ENCODE measurements at places on chromosomes 5 and 9. TPM values are rescaled to one million over a fixed set of nuclear protein-coding genes. Genes with fewer than 3 reads are reported as not detected.

DNA sequence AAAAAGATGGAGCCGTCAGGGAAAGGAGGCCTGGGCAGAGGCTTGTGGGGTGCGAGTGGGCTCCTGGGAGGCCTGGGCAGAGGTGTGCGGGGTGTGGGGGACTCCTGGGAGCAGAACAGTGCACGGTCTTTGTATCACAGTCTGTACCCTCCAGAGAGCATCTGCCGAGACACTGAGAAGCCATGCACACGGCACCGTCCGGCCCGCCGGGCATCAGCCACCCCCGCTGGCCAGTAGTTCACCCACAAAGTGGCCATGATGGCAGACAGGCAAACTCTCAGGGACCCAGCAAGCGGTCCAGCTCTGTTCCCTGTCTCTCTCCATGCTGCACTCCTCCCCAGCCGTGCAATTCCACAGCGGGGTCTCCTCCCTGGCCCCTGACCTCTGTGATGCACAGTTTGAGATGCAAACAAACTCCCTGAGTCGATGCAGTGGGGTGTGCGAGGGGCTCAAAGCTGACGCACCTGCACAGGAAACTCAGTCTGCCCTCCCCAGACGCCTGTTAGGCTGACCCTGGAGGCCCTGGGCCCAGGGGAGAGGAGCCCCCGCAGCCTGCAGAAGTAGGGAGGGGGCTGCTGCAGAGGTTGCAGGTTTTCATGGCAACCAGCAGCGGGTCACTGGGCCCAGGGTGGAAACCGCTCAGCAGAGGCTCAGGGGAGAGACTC, 9.1 kb upstream of the GPSM1 start:
- no peak for DNase-seq

- no peak for DNase-seq
Measured at GRCh38 chr9:123695386-123695785, 234.5 kb downstream of the DENND1A start.

DNA sequence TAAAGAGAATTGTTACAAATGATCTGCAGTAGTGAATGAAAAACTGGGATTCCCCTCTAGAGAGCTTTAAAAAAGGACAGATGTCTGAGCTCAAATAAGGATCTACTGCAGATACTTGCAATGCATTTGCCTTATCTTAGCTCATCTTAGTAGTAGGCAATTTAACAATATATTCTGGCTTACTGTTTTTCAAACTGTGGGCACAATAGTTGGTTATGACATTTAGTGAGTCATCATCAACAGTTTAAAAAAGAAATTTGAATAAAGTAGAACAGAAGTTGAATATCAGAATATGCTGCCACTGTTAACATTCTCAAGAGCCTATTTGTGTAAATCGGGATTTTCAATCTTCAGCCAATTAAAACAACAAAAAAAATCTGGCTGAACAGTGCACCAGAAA, 6.7 kb upstream of the CAST start:
- peak; percentile 21 for DNase-seq

- DNase-seq, result no peak
Measured at GRCh38 chr5:80754900-80755299, 100.1 kb upstream of the DHFR start.

- DNase-seq, result no peak
Measured at GRCh38 chr5:146802945-146803522, 75.5 kb downstream of the PPP2R2B start.

- no peak for DNase-seq
Measured at GRCh38 chr5:71786337-71787055, 67.4 kb downstream of the CARTPT start.

RAB3C gene
- total RNA-seq, result 0.38 TPM

DNA sequence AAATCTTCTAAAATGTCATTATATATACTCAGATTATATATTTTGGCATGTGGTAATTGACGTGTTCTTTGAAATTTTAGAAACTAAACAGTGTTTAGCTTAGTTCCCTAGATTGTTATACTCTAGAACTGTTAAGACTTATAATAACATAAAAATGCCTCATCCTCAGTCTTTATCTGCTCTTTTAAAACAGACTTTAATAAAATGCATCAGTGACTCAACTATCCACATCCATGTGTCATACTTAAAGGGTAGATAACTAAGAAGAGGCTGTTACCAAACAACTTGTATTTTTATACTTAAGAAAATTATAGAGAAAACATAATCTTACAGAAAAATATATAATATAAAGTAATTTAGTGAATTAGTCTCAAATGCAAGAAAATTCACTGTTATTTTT, 15.2 kb downstream of the NFIL3 start:
- DNase-seq, result no peak

Data from dermis microvascular lymphatic vessel endothelial cell (primary cell).